ENCODE measurements at places on chromosomes 1 and 21.

- no peak for DNase-seq
These were observed 100.7 kb upstream of the PDE4B start for GRCh38 chr1:65691972-65692371.

DNA sequence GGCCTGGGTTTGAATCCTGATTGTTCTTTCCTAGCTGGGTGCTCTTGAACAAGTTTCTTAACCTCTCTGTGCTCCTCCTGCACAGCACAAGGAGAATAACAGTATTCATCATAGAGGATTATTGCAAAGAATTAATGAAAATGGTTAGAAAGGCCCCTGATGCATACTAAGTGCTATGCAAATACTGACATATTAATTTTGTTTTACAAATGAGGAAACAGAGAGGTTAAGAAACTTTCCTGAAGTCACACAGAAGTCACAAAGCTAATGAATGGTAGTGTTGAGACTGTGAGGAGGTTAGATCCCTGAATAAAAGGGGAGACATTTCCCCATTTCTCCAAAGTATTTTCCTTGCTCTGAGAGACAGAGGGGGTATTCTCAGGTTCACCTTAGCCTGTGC is 99.0 kb downstream of the KCNJ6 start:
- DNase-seq: no peak

- DNase-seq: no peak
These were observed 1.7 kb downstream of the KRTAP10-3 start for GRCh38 chr21:44556879-44557278.

GRCh38 chr1:175072099-175072951 is 4.7 kb downstream of the TNN start:
- peak; percentile 53 for DNase-seq
